ENCODE measurements at places on chromosomes 12 and 14.

- no peak for DNase-seq
Measured at GRCh38 chr12:103909811-103910210, 20.4 kb upstream of the HSP90B1 start.

GRCh38 chr14:79056879-79057278, 886.7 kb downstream of the NRXN3 start:
- DNase-seq, result no peak

- no peak for DNase-seq
Measured at GRCh38 chr12:40730281-40730680, 38.0 kb downstream of the CNTN1 start.

- no peak for DNase-seq
Measured at GRCh38 chr14:50675597-50675996, 7.5 kb upstream of the SAV1 start.

DNA sequence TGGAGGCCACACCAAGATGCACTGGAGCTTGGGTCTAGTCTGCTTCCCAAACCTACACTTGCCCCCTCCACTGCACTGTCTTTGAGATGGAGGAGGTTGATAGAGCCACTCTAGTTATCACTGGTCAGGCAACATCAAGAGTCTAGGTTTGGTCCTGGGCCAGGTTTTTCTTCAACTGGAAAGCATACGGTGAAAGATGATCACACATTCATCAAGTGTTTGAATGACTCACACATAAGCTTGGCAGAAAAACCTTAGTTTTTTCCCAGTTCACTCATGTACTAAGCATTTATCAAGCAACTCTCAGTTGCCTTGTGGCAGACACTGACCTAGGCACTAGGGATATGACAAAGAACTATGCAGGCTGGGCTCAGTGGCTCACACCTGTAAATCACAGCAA, 84.5 kb downstream of the PLEKHG3 start:
- DNase-seq, result no peak

- peak; percentile 89 for DNase-seq
Measured at GRCh38 chr14:67487937-67488893, at the start of gene TMEM229B. Gene TMEM229B (minus strand): TSS chr14:67488721. CDS start chr14:67473923, 14,798 bp downstream.

- no peak for DNase-seq
Measured at GRCh38 chr14:28886940-28887339, 120.4 kb downstream of the FOXG1 start.

DNA sequence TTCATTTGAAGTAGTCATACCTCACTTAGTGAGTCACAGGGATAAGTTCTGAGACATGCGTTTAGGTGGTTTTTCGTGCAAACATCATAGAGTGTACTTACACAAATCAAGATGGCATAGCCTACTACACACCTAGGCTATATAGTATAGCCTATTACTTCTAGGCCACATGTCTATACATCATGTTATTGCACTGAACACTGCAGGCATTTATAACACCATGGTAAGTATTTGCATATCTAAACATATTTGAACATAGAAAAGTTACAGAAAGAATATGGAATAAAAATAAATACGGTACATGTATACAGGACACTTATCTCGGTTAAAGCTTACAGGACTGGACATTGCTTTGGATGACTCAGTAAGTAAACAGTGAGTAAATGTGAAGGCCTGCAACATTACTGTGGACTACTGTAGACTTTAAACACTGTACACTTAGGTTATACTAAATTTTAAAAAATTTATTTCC, 670.6 kb downstream of the SLC16A7 start:
- DNase-seq, result no peak

- no peak for DNase-seq
Measured at GRCh38 chr12:2108975-2109671, 56.3 kb downstream of the CACNA1C start.

GRCh38 chr12:4439736-4440135, 5.9 kb downstream of the FGF6 start:
- no peak for DNase-seq

GRCh38 chr12:4780641-4781611, 60.7 kb downstream of the GALNT8 start:
- no peak for DNase-seq

DNA sequence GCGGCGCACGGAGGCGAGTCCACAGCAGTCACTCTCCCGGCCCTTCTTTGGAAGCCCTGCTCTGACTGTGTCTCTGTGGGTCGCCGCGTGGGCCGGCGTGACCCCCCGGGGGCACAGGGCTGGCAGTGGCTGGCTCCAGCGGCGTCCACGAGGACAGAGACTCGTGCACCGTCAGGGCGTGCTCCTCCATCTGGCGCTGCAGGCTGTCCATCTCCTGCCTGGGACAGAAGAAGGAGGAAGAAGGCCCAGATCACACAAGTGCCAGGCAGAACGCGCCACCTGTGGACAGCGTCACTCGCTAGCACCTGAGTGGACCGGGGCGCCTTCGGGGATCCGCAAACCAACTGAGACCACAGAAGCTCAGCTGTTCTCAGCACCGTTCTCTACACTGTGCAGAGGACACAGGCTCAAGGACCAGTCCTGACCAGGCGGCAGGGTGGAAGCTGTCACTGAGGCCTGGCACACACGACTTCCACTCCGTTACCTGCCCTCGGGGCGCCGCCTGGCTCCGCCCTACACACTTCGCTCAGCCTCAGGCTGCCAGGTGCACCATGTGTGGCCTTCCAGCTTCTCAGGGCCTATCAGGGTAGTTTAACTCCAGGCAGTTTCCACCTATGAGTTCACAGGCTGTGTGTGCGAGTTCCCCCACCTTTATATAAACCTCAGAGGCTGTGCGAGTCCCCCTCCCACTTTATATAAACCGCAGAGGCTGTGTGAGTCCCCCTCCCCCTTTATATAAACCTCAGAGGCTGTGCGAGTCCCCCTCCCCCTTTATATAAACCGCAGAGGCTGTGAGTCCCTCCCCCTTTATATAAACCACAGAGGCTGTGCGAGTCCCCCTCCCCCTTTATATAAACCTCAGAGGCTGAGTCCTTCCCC, 11.7 kb upstream of the ANKLE2 start:
- no peak for DNase-seq

GRCh38 chr12:3236345-3237187, 159.4 kb downstream of the TSPAN9 start:
- no peak for DNase-seq

DNA sequence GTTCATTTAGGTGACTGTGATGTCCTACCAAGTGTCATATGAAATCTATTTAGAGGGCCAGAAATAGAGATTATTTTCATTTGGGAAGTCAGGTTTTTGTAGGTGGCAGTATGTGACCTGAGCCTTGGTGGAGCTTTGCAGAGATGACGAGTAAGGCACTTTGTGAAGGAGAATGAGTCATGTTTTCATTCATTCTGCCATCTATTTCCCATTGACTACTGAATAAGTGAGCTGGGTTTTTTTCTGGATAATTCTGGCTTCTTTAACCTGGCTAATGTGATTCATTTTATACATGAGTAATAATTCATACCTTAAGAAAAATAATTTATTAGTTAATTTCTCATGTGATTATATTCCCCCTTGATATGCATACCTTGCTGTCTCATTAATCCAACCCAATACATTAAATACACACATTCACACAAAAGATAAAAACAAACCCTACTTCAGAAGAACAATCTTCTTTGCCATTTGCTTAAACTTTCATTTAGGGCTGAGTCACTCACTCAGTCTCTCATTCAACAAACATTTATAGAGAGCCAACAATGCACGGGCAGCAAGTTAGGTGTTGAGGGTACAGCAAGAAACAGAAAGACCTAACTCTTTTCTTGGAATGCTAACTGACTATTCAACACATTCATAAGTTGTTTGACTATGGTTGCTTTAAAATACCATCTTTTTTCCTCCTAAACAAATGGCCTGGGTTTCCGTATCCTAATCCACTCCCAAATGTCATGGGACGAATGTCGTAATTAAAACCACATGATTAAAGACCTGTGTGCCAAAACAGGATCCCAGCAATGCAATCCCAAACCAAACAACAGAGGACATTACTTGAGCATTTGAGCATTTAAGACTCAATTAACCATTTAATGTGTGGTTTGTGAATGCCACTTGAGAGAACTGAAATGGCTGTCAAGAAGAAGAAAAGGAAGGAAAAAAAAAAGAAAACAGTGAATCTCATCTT, 78.0 kb downstream of the KITLG start:
- DNase-seq, result no peak

GRCh38 chr12:67647181-67647798, 1.3 kb upstream of the DYRK2 start:
- no peak for DNase-seq

DNA sequence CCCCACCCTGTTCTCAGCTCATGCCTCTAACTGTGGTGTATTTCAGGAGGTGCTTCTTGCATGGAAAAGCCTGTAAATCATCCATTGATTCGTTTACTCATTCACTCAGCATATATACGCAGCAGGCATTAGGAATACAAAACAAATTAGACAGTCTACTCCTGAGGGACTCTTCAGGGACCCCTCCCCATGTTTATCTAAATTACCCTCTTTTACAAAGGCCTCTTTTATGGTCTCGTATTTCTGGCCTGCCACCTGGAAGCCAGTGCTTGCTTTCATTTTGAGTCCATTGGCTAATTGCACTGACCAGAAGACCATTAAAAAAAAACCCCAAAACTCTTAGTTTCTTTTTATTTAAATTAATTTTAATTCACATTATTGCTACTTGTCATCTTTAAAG, 134.4 kb downstream of the DACT1 start:
- DNase-seq, result no peak

- no peak for DNase-seq
Measured at GRCh38 chr14:33250963-33251362, 312.3 kb downstream of the NPAS3 start.

- DNase-seq, result no peak
Measured at GRCh38 chr14:101301011-101301410, 260.3 kb upstream of the DIO3 start.

DNA sequence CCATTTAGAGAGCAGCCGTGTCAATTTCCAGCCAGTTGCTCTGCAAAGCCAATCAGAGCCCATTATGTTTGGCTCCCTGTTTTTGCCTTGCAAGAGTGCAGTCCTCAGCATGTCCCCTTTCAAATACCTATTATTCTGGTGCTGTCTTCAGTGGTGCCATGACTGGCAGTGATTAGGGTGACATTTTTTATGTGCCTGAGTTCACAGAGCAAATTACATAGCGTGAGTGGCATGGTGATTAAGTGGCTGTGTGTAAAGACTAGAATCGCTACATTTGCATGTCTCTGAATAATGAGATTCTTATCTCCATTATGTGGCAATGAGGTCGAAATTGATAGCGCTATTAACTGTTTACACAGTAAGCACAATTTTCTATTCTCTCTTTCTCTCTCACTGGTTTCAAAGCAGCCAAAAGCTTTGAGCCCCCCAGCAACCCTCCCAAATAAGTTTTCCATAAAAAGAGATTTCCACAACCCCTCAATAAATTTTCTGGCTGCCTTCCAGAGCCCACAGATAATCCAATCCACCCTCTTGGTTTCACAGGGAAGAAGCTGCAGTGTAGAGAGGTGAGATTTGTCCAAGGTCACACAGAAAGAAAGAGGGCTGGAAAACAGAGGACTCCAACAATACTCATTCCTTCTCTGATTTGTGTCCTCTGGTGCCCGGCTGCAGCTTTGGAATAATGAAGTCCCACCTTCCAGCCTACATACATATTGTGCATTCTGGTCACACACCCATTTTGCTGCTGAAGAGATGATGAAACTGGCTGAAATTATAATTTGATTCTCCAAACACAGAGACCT, 58.8 kb upstream of the NUDT4 start:
- DNase-seq, result no peak

- DNase-seq, result no peak
Measured at GRCh38 chr14:33996462-33996861, 45.6 kb upstream of the EGLN3 start.

GRCh38 chr12:58629376-58629775, 290.9 kb downstream of the LRIG3 start:
- DNase-seq, result no peak

GRCh38 chr14:83289896-83290295, 1756.2 kb upstream of the SEL1L start:
- DNase-seq, result no peak

DNA sequence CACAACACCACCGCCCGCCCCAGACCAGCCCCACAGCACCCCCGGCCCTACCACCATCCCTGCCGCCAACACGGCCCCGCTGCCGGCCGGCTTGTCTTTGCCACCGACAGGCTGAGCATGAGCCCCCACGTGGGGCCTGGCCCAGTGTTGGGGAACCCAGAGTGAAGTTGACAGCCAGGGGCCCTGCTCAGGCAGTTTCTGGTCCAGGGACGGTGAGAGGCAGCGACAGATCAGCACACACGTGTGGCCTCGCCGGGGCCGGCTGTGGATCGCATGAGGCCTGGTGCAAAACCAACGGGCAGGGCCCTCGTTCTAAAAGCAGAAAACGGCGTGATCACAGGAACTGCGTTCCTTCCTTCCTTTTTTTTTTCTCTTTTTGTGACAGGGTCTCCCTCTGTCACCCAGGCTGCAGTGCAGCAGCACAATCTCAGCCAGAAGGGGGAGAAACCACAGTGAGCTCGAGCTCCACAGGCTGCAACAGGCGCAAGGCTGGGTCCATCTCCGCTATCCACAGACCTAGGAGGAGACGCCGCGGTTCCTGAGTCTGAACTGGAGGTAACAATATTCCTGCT, 50.5 kb upstream of the FBRSL1 start:
- no peak for DNase-seq

- DNase-seq, result no peak
Measured at GRCh38 chr14:84535484-84535883, 994.5 kb upstream of the FLRT2 start.

- peak; percentile 17 for DNase-seq
Measured at GRCh38 chr14:88554457-88555286, at the start of gene PTPN21. Gene PTPN21 (minus strand): TSS chr14:88555007. CDS start chr14:88550417, 4,590 bp downstream.

- no peak for DNase-seq
Measured at GRCh38 chr12:62468397-62468796, 1.8 kb downstream of the MON2 start.
